NCI-H510A treated with DMSO at 0.1 percent for 48 hours (cell line): ENCODE measurements at places on chromosomes 2 and 18.

GRCh38 chr2:155997538-155997937 lies 335.0 kb downstream of the NR4A2 start:
- no peak for DNase-seq

- peak; percentile 30 for DNase-seq
Measured at GRCh38 chr2:61887717-61888266, 664 bp downstream of the CCT4 start.

GRCh38 chr18:9526458-9526857 lies 51.1 kb downstream of the RALBP1 start:
- DNase-seq, result no peak

- DNase-seq, result no peak
Measured at GRCh38 chr2:37621199-37621598, 50.2 kb downstream of the CDC42EP3 start.

DNA sequence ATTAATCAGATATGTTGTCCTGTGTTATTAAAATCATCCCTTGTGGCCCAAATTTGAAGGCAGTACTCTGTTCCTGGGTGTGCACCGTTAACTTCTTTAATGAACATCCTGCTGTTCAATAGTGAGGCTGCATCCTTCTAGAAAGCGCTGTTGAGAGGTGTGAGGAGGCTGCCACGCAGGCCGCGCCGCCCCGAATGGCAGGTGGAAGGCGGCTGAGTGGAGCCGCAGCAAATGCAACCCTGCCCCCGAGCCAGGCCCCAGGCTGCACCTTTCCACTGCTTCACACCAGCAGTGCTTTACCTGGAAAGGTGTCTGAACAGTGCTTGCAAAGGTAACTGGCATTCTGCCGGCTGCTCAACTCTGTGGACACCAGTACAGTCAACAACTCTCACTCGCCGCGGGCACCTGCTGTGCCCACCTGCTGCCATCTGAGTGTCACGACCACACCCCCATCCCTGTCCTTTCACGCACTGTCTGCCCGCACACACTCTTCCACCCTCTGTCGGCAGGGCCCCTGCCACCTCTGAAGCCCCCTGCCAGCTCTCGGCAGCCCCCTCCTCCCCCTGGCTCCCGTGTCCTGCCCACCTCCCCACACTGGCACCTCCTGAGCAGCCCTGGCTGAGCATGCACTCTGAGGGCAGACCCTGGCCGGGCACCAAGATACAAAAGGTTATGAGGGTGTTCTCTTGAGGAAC lies 70.9 kb downstream of the ODC1 start:
- DNase-seq, result peak; percentile 59

GRCh38 chr2:222240676-222241049 lies 58.1 kb downstream of the PAX3 start:
- no peak for DNase-seq

- DNase-seq, result no peak
Measured at GRCh38 chr2:171319164-171319810, 114.5 kb downstream of the METTL8 start.

DNA sequence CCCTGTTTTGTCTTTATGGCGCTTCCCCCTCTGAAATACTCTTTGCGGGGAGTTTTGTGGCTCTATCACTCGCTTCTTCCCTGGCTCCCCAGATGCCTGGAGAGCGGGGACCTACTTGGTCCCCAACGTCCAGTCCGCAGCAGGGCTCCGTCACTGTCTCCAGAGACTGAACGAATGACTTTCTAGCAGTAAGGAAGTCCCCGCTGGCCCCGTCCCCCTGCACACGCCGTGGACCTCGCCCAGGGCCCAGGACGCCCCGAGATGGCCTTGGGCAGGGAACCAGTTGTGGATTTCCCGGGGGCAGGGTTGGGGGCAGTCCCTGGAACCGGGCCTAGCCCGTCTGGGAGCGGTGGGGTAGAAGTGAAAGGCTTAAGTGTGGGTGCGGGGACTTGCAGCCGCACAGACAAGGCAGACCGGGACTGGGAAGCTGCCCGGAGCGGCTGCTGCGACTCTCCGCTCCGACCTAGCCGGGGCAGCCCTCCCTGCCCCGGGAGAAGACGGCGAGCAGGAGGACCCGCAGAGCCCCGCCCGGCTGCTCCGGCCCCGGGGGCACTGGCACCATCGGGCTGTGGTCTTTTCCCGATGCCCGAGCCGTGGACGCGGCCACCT lies 821 bp upstream of the EPHA4 start:
- peak; percentile 41 for DNase-seq

DNA sequence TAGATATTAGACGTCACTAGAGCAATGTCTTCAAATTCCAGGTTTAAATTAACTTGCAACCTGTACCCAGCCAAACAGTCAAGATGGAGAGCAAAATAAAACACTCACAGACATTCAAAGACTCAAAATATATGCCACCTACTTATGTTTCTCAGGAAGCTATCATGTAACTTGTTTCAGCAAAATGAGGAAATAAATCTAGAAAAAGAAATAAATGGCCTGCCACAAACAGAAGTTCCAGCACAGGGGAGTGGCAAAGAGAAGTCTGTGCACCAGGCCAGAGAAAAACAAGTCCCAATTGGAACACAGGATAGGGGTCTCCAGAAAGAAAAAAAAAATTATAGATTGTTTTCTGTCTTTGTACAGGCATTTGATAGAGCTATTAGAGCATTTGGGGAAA lies 96.7 kb downstream of the LRP2 start:
- no peak for DNase-seq

DNA sequence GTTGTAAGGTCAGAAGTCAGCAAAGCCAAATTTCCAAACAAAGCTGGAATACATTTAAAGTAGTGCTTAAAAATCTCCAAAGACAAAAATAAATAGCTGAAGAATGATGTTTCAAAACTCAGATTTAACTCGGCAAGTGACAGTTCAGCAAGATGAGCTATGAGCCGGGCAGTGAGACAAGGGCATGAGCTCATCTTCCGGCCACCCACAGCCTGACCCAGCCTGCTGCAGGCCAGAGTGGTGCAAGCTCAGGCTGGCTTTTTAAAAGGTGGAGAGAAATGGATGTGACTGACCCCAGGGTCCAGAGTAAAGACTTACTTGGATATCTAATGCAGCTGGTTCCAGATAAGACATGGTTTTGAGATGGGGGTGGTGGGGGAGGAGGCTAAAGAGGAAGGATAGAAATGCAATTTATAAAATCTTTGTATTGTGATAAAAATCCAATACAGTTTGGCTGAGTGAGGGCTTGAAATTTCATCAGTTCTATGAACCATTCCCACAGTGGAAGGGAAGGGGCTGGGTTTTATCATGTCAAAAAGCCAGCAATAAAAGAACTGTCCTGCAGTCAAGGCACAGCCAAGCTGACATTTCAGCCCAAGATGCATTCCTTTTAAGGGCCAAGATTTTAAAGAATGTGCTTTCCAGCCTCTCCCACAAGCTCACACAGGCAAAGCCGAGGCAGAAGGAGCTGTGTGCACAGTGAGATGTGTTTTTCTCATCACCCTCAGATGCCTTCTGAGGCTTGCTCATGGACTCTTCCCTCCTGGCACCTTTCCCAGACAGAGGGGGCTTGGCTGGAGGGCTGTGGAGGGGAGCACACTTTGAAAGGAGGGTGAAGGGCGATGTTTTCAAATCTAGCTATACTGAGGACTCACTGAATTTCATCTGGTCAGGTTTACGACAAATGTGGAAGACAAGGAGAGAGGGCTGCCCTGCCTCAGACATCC lies 97.9 kb upstream of the KLHL29 start:
- no peak for DNase-seq

- DNase-seq, result peak; percentile 26
Measured at GRCh38 chr2:135638825-135639224, 102.8 kb upstream of the UBXN4 start.

DNA sequence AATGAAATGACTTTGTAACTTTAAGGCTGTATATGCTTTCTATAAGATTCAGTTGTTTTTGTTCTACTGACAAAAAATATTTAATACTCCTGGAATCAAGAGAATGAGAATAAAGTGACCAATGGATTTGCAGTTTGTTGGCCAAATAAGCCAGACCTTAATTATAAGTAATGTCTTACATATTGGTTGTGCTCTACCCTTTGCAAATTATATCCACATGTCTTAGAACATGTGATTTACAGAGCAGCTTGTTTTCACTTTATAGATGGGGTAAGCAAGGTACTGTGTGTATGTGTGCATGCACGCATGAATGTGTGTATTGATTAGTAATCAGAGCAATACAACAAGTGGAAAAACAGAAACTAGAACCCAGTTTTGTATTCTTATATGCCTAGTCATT lies 59.1 kb downstream of the RMDN2 start:
- DNase-seq, result no peak

DNA sequence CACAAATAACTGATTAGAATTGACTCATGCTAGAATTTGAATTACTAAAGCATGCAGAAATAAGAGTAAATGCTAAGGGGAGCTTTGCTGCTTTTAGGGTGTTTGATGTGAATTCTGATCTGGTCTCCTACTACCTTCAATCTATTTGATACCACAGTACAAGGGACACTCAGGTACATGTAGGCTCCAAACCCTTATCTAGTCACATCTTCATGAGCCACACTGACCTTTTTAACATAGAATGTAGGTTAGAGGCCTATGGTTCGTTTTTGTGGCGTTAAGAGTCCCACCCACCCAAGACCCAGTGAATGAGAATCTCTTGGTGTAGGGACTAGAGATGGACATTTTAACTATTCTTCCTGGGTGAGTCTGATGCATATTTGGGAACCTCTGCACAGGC lies 65.7 kb downstream of the PLCL1 start:
- no peak for DNase-seq

- DNase-seq, result no peak
Measured at GRCh38 chr2:217249121-217250012, 389.5 kb upstream of the TNP1 start.

GRCh38 chr2:20812779-20813178 lies 10.1 kb downstream of the LDAH start:
- DNase-seq, result no peak

GRCh38 chr2:76330865-76331264 lies 620.1 kb upstream of the GCFC2 start:
- DNase-seq, result no peak

DNA sequence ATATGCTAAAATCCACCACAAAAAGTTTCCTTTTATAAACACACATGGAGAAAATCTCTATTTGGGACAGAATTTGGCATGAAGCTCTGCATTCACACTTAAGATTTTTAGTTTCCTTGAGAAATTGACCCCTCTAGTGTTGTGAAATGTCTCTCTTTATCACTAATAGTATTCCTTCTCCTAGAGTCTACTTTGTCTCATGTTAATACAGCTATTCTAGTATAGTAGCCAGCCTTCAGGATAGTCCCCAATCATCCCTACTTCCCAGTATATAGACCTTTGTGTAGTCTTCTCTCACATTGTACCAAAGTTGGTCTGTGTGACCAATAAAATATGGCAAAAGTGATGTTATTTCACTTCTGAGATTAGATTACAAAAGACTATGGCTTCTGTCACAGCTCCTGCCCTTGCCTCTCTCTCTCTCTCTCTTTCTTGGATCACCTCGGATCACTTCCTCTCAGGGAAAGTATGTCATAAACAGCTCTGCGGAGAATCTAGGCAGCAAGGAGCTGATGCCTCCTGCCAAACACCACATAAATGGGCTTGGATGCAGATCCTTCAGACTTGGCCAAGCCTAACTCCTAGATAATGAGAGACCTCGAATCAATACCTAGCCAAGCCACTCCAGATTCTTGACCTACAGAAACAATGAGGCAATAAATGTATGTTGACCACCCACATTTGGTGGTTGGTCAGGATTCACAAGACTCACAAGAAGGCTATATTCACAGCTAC lies 59.7 kb upstream of the NABP1 start:
- DNase-seq, result no peak

- no peak for DNase-seq
Measured at GRCh38 chr2:55441280-55441892, 21.7 kb upstream of the CCDC88A start.

- no peak for DNase-seq
Measured at GRCh38 chr18:76410033-76410432, 85.0 kb downstream of the ZNF516 start.

- DNase-seq, result no peak
Measured at GRCh38 chr2:200253639-200254038, 52.9 kb upstream of the SPATS2L start.

DNA sequence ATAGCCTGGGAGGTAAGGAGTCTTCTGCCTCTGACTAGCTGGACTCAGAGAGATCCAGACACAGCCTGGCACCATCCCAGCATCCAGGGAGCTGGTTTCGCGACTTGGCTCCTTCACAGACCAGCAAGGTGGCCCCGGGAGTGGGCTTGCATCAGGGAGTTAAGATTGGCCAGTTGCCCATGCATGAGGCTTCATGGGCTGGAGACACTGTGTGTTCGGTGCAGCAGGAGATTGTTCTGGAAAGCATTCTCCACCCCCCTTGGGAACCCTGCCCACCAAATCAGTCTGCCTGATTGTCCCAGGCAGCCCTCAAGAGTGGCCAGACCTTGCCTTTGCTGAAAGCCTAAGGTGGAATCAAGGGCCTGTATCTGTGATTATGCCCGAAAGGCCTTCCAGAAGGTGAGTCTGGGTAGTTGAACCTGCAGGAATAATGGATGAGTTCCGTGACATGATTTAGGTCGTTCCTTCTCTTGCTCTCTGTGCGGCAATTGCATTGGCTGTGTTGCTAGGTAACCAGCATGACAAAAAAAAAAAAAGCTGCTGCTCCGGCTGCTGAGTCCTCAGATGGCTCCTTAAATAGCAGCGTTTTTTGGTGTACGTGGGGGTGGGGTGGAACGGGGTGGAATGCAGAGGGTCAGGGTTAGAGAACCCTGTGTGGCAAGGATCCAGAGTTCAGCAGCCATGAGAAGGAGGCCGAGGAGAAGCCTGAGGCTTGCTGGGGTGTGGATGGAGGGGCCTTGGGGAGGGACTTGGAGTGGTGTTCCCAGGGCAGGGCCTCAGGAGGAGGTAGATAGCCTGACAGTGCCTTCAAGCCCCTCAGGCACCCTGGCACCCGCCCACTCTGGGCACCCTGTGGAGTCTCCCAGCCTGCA lies 93.0 kb upstream of the MCFD2 start:
- DNase-seq, result peak; percentile 16

DNA sequence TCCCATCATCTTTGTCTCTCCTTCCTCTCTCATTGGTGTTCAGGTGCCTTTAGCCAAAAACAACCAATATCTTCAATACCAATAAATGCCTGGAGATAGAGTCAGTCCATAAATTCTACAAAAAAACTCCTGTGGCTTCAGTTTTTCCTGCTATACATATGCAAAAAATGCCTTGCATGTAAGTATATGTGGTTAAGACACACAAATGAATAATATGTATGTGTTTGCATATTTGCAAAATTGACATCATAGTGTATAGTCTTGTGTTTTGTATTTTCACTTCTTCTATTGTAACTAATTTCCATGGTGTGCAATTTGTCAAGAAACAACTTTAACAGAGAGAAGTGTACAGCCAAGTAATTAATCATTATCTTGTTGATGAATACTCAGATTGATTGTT lies 115.5 kb downstream of the NYAP2 start:
- no peak for DNase-seq

GRCh38 chr18:36355511-36355910 lies 58.0 kb downstream of the FHOD3 start:
- DNase-seq, result no peak

DNA sequence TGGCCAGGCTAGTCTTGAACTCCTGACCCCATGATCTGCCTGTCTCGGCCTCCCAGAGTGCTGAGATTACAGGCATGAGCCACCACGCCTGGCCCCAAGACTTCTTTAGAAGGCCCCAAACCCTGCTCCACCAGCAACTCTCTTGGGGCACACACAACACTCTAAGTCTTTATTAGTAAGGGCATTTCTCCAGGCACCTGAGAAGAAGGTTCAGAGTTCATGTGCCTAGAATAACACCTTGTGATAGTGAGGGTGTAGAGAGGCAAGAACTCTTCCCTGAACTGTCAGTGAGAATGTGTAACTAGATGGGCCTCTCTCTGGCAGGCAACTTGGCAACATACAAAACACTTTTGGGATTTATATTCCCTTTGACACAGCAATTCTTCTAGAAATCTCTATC lies 43.8 kb downstream of the SH2D6 start:
- DNase-seq, result no peak
